Progenitor cell of endocrine pancreas (in vitro differentiated cells): ENCODE measurements at places on chromosomes 1 and 21.

DNA sequence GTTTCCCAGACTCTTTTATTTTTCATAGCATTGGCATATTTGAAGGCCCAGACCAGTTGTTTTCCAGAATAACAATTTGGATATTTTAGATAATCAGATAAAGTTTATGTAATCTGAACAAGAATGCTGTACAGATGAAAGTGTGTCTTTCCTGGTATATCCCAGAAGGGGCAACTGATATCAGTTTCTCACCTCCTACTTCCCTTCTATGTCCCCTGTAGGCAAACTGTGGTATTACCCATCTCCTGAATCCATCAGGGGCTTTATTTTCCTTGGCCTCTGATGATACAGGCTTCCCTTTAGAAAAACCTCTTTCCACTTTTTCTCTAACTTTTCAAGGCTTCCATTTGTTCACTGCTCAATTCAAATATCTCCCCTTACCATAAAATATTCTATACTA lies 87.5 kb upstream of the RGS1 start:
- no peak for DNase-seq

GRCh38 chr21:42793774-42794173 lies 85.6 kb downstream of the WDR4 start:
- DNase-seq = no peak

DNA sequence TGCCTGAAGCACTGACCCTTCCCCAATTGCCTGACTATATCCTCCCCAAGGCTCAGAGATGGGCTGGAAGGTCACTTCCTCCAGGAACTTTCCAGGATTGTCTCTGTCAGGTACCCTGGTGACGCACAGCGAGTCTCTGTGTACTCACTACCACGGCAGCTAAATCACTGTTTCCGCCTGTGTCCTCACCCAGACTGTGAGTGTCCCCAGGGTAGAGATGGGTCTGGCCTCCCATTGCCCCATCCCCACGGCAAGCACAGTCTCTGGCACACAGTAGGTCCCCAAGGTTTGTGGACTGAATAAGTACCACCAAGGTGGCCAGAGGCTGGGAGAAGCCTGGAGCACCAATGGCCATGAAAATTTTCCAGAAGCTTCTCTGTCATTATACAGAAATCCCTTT lies 93.8 kb upstream of the RUNX3 start:
- DNase-seq = no peak

- no peak for DNase-seq
These were observed 31.3 kb upstream of the GPR157 start for GRCh38 chr1:9160079-9160717.

GRCh38 chr1:88140325-88140724 lies 543.7 kb upstream of the PKN2 start:
- DNase-seq = no peak

DNA sequence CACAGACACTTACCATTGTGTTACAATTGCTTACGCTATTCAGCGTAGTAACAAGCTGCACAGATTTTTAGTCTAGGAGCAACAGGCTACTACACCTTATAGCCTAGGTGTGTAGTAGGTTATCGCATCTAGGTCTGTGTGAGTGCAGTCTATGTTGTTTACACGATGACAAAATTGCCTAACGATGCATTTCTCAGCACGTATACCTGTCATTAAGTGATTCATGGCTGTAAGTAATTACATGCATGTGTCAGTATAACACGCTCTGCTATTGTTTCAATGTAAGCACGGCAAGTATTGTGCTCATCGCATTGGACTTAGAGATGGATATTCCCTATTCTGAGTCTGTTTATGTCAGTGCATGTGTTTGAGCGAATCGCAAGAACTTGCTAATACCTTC lies 15.7 kb upstream of the ZBTB18 start:
- DNase-seq = no peak

DNA sequence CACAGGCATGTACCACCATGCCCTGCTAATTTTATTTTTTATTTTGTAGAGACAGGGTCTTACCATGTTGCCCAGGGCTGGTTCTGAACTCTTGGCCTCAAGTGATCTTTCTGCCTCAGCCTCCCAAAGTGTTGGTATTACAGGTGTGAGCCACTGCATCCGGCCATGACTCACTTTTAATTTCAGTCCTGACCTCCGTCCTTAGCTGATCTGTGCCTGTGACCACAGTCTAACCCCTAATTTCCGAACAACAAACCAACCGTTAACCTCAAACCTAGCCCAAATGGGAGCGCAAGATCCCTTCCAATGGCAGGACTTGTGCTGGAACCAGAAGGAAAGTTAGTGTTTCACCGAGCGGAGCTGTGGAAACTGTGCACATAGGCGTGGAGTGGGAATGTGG lies 29.3 kb upstream of the MAN1C1 start:
- no peak for DNase-seq

GRCh38 chr1:37570528-37571334 lies 14.0 kb downstream of the DNALI1 start:
- no peak for DNase-seq
